ENCODE measurements at places on chromosomes 3 and 15.

- DNase-seq, result no peak
These were observed 764.5 kb downstream of the TUSC7 start for GRCh38 chr3:117473981-117474538.

DNA sequence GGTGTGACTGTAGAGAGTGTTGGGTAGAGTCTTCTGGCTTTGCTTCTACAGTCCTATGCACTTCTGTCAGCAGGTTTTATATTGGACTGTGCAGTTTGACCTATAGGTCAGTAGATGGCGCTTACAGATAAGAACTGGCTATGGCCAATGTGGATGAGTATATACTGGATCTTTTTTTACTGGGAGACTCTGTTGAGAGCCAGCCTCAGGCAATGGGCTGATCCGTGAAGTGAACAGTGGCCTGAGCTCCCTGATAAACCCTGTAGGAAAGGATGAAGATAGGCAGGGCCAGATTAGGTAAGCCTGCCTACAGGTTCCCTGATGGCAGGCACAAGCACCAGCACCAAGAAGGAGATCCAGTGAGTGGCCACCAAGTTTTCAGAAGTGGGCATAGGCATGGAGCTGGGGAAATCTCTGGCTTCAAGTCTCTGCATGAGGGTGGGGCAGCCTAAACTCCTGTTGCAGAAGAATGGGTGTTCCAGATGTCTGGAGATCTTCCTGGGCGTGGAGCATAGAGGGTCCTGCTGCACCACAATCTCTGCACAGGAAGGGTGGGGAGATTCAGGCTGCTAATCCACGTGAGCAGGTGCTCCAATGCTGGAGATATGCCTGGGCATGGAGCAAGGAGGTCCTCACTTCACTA is 326.0 kb upstream of the SGO1 start:
- no peak for DNase-seq

DNA sequence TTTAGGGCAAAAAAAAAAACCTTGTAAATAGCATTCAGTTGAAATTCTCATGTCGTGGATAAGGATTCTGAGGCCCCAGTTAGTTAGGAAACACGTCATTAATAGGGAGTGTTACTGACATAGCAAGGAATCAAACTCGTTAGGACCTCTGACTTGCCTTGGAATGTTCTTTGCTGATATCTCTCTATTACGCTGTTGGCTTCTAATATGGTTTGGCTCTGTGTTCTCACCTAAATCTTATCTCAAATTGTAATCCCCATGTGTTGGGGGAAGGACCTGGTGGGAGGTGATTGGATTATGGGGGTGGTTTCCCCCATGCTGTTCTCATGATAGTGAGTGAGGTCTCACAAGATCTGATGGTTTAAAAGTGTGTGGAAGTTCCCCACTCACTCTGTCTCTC is 40.3 kb downstream of the CHL1 start:
- DNase-seq, result no peak

GRCh38 chr3:190003681-190004123 is 117.0 kb downstream of the P3H2 start:
- DNase-seq, result no peak

- no peak for DNase-seq
These were observed 39.9 kb downstream of the SFMBT1 start for GRCh38 chr3:53005854-53006513.

DNA sequence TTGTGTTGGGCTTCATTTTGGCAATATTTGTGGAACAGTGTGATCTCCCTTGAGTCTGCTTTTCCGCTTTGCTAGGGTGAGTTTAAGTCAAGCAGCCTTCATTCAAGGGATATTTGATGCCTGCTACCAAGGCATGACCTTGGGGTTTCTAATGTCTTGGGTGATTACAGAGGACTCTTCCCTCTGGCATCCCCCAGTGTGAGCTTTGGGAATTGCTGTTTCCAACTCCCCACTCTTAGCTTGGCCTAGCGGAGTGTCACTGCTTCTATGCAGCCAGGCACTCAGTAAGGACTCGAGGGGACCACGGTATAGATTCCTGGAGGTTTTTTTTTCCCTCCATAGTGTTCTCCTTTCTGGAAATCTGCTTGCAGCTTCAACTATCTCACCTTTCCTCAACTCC is 21.1 kb downstream of the GCNT3 start:
- no peak for DNase-seq

DNA sequence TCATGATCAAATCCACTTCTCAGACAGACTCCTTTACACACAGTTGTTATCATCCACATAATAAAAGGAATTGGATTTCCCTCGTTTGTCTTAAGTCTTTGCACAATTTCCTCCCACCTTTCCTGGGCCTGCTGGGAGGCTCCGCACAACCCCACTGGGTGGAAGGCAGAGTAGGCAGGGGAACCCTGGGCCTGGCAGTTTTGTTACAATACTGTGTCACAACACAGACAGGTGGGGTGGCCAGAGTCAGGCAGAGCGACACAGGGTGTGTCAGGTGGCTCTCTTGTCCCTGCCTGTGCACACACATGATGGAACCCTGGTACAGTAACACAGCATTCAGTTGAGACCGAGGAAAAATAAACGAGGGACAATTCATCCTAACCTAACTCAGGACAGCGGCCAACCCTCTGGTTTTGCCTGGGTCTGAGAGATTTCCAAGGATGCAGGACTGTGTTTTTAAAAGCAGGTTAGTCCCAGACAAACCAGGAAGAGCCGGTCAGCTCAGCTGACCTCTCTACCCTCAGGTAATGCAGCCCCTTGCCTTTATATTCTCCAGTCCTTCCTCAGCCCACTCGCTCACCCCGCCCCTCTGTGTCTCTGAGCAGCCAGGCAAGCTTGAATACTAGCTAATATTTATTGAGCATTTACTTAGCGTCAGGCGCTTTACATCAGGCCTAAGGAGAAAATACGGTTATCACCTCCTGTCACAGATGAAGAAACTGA is 8.8 kb upstream of the FAM174B start:
- DNase-seq, result no peak

DNA sequence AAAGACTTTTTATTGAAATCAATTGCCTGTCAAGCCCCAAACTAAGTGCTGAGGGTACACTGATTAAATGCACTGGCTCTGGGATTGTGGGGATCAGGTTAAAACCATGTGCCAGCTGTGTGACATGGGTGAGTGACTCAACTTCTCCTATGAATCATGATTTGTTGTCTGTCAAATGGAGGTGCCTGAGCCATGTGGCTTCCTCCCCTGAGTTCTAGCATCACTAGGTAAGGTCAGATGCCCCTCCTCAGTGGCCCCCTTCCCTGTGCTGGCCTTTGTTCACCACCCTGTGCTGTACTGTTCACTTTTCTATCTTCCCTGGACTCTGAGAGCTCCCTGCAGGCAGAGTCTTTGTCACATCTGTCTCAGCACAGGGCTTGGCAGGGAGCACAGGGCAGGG is 43.6 kb upstream of the ATP2B2 start:
- DNase-seq, result no peak

DNA sequence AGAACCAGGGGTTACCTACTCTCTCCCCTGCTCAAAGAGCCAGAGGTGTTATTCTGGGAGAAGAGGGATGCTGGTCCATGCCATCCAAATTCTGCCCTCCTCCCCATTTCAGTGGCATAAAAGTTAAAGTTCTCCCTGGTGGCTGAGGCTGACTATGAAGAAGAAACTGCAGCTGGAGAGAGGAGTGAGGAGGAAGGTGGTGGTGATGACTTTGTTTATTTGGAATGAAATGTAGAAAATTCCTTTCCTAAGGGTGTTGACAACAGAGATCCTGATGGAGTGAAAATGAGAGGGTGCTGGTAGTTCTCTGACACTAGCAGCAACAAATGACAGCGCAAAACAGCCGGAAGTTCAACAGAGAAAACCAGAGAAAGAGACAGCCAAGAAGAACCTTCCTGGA is 100.4 kb downstream of the PCCB start:
- DNase-seq, result no peak

DNA sequence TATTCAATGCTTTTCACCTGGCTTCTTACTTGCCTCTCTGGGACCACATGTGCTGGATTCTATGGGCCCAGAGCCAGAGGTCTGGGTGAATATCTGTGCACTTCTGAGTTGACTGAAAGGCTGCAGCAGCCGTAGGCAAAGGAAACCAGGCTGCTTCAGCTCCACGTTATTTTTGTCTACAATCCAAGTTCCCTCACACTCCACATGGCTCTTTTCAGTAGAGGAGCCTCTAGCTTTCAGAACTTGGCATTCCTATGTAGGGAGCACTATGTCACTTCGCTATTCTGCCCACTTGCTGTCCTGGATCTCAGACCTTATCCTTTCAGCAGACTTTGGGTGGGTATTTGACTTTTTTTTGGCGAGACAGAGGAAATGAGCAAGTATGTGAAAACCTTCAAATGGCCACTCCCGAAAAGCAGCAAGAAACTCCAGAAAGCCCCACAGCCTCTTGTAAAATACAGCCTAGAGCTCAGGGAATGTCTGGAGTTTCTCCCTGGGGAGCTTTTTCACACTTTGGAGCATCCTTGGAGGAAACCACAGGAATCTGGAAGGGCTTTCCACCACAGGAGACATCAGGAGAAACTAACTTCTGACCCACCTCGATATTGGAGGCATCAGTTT is 80.9 kb downstream of the DUT start:
- no peak for DNase-seq

- no peak for DNase-seq
These were observed 858.9 kb upstream of the CFAP20DC start for GRCh38 chr3:59908701-59909100.
